ENCODE measurements at places on chromosomes 16 and 17.

DNA sequence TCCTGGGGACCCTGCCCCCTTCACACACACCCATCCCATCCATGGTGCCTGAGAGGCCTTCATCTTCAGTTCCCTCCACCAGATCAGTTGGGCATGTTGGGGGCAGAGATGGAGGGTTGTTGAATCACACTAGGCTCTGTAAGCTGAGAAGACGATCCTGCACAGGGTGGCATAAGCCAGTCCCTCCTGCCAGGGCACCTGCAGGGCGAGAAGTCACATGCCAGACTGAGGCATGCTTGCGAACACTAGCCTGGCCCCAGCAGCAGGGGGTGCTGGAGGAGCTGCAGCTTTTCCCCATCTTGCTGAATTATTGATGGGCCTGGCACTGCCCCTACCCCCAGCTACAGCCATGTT is 6.1 kb upstream of the TBX2 start:
- no peak for DNase-seq

GRCh38 chr16:72645538-72645937 is 402.4 kb downstream of the ZFHX3 start:
- no peak for DNase-seq

DNA sequence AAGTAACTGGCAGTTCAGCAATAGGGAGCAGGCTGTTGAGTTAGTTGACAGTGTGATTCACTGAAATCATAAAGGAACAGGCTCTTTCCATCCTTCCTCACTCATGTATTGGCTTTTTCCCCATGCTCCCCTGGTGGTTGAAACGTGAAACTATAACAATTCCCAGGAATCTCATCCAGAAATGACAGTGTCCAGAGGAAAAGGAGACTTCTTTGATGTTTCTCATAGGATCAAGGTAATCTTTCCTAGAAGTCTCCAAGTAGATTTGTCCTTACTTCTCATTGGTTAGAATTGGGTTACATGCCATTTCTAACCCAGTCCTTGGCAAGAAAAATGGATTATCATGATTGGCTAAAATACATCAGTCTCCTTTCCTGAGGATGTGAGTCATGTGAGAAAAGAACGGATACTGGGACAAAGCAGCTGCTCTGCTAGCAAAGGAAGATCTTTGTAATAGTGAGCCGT is 14.4 kb downstream of the TTC19 start:
- peak; percentile 99 for DNase-seq

GRCh38 chr16:58026139-58026704 is 668 bp downstream of the MMP15 start:
- DNase-seq = peak; percentile 33

DNA sequence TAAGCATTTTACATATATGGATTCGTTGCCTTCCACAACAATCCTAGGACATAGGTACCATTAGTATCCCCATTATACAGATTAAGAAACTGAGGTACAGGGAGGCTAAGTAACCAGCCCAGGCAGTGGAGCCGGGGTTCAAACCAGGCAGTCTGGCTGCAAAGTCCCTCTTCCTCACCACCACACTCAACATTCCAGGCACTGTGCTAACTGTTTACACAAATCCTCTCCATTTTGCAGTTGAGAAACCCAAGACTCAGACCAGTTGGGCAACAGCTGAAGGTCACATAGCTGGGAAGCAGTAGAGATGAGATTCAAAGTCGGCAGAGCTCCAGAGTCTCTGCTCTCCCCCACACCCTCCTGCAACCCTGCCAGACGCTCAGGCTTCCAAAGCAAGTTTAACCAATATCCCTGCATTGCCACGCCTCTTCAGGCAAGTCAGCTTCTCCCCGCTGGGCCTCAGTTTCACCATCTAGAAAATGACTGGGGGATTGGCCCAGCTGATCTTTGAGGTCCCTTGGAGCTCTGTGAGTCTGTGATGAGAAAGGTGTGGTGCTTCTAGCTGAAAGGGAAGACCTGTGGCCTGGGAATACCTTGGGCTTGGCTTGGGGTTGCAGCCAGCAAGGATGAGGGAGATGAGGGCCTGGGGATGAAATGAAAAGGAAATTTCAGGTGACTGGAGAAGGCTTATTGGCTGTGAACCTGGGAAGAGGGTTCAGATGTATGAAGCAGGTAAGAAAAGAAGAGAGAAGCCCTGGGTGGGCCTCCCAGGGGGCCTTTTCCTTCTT is 14.0 kb downstream of the CCR7 start:
- DNase-seq = no peak
